ENCODE measurements at places on chromosomes 16 and 17. TPM values are rescaled to one million over a fixed set of nuclear protein-coding genes. Genes with fewer than 3 reads are reported as not detected.

Gene PIGW
- polyA plus RNA-seq = 35.0 TPM

Gene ZNF750
- 0.12 TPM for polyA plus RNA-seq

Gene CA5A
- not detected for polyA plus RNA-seq

DNA sequence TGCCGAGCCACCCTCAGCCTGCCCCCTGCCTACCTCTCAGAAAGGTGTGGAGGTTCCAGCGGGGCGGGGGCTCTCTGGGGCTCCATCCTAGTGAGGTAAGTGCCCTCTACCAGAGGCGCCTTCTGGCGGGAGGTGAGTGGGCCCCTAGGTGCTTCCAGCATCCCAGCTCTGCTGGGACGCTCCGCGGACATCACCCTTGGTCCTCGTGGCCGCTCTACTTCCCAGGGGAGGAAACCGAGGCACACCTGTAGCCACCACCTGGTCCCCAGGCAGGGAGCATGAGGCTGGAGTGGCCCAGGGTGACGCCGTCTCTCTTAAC, 1.4 kb downstream of the MCRIP2 start:
- no peaks in the 10 kb centered on the region for H3K27me3 ChIP-seq
- DNase-seq = no peak
- no peaks in the 10 kb centered on the region for H3K36me3 ChIP-seq

DNA sequence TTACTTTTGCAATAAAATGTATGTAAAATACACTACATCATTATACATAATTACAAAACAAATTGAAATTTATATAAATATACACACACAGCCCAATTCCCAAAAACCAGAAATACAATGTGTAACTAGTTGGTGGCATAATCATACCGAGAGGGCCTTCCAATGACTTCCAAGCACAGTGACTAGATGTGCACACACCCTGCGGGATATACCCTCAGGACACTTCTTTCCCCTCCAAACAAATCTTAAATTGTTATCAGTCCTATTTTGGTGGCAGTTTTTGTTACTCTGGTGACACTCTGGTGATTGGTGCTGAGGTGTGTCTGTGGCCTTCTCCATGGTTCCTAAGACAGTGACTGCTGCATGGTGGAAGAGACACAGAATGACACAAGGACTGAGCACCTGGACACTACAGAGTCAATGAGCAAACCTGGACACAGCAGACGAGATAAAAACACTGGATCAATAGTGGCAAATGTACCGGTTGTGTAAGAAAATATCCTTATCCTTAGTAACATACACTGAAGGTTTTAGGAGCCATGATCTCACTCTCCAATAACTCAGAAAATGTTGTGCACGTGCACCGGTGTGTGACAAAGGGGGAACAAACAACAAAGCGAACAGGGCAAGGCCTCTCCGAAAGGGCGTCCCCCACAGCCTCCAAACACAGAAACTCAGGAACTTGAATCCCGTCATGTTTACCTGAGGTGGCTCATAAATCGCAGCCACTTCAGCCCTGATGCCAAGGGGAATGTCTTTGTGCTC, 32.9 kb downstream of the NPLOC4 start:
- H3K27me3 ChIP-seq = no peaks in the 10 kb centered on the region
- peaks cover 8% of the 10 kb centered on the region for H3K4me1 ChIP-seq
- H3K4me3 ChIP-seq = no peak overlapping the region
- H3K36me3 ChIP-seq = peaks cover 22% of the 10 kb centered on the region
- no peak for DNase-seq
- H3K27ac ChIP-seq = no peak overlapping the region

Gene C16orf92
- not detected for polyA plus RNA-seq

- H3K4me3 ChIP-seq = peak overlapping the region; percentile 97
- no peak for DNase-seq
- peaks cover 22% of the 10 kb centered on the region for H3K4me1 ChIP-seq
- H3K36me3 ChIP-seq = no peaks in the 10 kb centered on the region
- no peaks in the 10 kb centered on the region for H3K27me3 ChIP-seq
Measured at GRCh38 chr16:30585022-30585399, 486 bp downstream of the ZNF785 start.

Gene RUNDC3A
- polyA plus RNA-seq = 0.16 TPM

Gene CACNG5
- polyA plus RNA-seq = not detected

DNA sequence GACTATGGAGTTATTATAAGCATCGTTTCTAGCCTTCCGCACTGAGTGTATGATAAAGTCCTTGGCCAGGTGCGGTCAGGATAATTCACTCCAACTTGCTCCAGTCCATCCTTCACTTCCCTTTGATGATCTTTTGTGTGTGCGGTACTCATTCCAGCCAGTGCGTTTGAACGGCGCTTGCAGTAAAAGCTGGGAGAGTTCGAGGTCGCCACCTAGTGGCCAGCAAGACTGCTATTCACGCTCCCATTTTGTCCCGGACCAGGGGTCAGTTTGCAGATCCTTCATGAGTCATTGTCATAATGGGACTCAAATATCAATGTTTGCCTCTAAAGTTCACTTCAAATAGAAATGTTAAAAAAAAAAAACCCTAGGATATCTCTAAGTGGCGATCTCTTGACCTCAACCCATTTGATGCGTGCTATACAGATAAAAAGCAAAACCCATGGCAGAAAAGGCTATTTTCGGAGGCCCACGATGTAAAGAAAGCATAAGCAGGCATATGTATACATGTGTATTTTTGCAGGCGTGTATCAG, 417.1 kb downstream of the TMEM114 start:
- no peak for DNase-seq
- H3K27ac ChIP-seq = no peak overlapping the region
- H3K4me3 ChIP-seq = no peak overlapping the region
- H3K27me3 ChIP-seq = no peaks in the 10 kb centered on the region
- no peaks in the 10 kb centered on the region for H3K36me3 ChIP-seq

Gene MT1A
- polyA plus RNA-seq = not detected
